ENCODE measurements at places on chromosomes 3 and 15. TPM values are rescaled to one million over a fixed set of nuclear protein-coding genes. Genes with fewer than 3 reads are reported as not detected.

DNA sequence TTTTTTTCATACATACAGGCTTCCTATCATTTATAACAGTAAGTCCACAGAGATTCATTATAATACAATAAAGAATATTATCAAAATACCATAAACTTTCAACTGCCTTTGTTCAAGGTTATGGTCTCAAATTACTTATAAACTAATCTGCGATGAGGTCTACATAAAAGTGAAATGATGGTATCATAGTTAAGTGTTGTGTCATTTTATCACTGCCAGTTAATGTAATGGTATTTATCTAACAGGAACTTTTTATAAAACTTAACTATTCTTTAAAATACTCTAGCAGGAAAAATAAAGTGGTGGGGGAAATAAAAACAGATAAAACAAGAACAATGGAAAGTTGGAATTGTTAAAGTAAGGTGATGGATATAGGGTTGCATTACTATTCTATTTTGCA, 153.1 kb downstream of the OSBPL10 start:
- no peak for DNase-seq

Gene FOXB1
- not detected for polyA plus RNA-seq

Gene IQCF5
- polyA plus RNA-seq, result not detected

- no peak for DNase-seq
Observed at GRCh38 chr15:70036585-70037291, 61.0 kb downstream of the TLE3 start.

Gene MUC4
- polyA plus RNA-seq, result not detected

Gene PRRT3
- polyA plus RNA-seq, result 0.14 TPM

DNA sequence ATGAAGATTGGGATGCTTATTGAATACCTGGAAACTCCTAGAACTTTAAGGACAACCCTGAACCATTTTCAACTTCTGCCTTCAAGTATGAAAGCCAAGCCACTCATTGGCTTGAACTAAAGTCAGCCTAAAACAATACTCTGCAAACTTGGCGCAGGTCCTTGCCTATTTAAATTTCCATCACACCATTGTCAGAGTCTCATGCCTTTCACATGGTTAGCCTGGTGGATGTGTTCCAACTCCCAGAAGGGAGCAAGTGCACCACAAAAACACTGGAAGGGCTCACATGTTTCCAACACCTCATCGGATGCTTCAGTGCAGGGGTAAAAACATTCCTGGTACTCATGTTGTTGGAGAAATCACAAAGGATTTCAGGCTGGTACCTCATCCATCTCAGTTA, 511.6 kb upstream of the MDFIC2 start:
- no peak for DNase-seq

Data from liver (tissue), 10 donors.